EL (cell line): ENCODE measurements at places on chromosomes 11 and 22.

GRCh38 chr11:24543771-24544170, 46.9 kb downstream of the LUZP2 start:
- DNase-seq = no peak

GRCh38 chr11:35015621-35016387, 99.4 kb downstream of the PDHX start:
- DNase-seq = no peak

- DNase-seq = peak; percentile 91
These were observed 32.1 kb downstream of the A4GALT start for GRCh38 chr22:42688241-42689211.

DNA sequence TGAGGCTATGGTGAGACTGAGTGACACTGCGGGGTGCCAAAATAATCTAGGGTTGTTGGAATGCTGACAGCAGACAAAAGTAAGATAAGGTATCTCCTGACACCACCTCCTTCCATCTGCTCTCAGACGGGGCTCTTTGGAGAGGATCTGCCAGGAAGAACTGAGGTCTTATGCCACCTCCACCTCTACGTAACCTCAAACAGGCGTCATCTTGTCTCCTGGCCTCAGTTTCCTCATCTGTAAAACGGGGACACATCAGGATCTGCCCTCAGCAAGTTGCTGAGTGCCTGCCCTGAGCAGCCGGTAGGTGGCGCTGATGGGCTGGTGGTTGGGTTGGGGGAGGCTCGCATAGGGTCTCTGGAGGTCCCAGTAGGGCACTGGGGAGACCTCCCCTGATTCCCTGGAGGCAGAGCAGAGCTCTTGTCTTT, 1.7 kb upstream of the MYEOV start:
- DNase-seq = no peak

DNA sequence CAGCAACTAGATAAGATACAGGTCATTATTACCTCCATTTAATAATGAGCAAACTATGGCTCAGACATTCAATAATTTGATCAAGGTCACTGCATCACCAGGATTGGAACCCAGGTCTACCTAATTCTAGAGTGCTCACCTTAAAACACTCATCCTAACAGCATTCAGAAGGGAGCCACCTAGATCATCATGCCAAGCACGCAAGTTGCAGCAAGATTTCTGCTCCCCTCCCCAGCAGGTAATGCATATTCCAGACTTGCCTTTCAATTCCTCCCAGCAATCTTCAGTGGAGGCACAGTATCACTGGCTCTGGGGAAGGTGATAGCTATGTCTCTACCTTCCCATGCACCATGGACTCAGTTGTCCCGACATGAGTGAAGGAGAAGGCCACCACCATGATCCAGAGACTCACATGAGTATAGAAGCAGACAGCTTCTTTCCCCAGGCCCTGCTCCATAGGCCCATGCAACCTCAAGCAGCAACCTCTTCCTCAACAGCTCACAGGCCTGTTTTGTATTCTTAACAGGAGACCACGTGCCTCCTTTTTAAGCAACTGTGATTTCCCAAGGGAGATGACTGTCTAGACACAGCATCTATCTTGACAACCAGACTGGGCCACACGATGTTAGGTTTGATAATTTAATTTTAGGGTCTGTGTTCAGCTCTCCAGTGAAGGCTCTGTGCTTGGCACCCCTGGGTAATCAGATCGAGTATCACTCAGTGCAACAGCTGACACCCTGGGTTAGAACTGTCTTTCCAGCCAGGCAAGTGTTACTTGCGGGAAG, 36.4 kb downstream of the RAB30 start:
- DNase-seq = no peak

- DNase-seq = no peak
These were observed 3.1 kb downstream of the SULT4A1 start for GRCh38 chr22:43859176-43859575.

GRCh38 chr22:48669226-48669625, 1158.4 kb downstream of the BRD1 start:
- no peak for DNase-seq

DNA sequence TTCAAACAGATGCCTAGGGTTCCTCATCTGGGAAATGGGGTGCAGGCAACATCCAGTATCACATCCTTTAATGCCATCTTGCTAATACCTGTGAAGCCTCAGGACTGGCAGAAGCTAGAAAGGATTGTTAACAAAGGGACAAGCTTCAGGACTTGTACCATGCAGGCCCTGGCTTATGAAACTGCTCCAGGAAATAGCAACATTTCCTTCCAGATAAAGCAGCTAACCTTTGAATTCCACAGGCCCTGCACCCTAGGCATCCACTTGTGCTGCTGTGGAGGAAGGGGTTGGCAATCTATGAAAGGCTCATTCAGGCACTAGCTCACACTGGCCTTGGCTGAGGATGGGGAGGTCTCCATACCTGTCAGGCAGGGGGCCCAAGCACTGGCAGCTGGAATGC, 87.2 kb downstream of the BTBD10 start:
- DNase-seq = no peak

DNA sequence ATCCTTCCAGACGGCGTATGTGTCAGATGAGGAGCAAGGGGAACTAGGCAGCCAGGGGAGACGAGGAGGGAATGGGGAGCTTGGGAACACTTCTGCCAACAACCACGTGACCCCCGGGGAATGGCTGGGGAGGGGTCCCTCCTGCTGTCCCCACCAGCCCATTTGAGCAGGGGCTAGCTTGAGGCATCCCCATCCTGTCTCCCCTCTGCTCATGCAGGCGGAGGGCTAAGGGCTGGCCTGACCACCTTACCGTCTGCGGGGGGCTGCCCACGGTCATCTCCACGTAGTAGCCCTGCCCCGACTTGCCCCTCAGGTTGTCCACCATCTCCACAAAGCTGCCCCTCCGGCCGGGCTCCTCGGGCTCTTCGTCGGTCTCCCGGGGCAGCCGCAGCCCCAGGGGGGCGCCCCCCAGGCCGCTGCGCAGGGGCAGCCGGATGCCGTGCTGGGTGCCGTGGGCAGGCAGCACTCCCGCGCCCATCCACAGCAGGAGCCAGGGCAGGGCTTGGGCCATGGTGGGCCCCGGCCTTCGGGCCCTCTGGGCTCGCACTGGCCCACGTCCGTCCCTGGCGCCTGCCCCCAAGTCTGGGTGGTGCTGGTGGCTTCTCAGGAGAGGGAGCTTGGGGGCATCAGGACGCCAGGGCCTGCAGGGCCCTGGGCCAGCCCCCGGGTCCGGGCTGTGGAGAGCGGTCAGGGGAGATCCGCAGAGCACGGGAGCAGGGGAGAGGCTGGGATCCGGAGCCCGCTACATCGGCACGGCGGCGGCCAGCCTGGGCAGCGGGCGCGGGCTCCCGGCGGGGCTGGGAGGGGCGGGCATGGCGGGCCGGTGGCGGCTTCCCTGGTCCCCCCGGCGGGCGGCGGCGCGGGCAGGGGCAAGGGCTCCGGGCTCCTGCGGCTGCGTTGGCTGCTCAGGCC, 515 bp downstream of the BACE1 start:
- DNase-seq = peak; percentile 21

DNA sequence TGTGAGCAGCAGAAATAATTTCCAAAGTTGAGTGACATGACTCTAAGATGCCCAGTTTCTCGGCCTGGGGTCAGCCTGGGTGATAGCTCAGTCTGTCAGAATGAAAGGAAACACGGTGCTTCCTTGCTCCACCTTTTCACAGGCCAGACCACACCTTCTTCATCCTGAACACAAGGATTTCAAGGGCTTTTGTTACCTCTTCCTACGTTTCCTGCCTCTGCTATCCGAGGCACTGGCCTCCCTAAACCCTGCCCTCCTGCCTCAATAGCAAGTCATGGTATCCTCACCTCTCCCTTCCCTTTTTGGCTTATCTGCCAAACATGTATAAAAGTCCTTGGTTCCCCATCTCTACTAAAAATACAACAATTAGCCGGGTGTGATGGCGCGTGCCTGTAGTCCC, 1.7 kb upstream of the OR51E1 start:
- DNase-seq = no peak

DNA sequence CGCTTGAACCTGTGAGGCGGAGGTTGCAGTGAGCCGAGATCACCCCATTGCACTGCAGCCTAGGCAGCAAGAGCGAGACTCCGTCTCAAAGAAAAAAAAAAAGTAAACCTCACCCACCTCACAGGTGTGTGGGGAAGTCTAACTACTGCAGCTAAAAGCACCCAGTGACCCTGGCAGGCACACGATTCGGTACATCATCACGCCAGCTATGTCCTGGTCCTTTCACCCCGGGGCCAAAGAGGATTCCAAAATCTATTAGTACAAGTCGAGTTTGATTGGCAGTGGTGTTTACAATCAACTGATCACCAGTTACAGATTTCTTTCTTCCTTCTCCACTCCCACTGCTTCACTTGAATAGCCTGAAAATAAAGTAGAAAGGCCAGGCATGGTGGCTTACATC, 6.3 kb downstream of the TST start:
- no peak for DNase-seq

DNA sequence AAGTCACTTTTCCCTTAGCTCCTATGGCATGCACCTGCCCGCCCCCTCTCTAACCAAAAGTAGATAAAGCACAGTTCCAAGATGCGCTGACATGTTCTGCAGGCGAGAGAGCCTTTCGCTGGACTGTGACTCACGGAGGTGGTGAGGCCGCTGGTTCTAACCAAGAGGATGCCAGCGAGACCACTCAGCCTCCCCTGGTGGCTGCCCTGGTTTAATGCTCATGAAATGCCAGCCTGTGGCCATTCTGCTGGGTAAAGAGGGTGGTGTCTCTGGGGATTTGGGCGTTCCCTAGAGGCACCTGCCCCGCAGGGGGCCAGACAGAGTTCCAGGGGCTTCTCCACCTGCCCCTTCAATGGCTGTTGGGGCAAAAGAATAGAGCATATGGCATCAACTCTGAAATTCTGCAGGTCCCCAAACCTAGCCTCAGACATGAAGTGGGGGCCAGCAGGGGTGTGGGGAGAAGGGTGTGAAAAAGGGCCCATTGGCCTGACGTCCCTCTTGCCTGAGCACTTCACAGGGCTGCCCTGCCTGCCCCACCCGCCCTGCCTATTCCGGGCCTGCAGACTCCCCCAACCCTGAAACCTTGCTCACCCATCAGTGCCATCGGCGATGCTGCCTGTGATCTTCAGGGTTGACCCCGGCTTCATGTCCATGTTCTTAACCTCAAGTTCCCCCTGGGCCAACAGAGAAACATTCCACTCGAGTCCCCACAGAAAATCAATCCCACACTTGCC, 8.5 kb downstream of the LGALS2 start:
- DNase-seq = peak; percentile 54

GRCh38 chr11:65301491-65302329, 13.0 kb upstream of the CDC42EP2 start:
- no peak for DNase-seq

DNA sequence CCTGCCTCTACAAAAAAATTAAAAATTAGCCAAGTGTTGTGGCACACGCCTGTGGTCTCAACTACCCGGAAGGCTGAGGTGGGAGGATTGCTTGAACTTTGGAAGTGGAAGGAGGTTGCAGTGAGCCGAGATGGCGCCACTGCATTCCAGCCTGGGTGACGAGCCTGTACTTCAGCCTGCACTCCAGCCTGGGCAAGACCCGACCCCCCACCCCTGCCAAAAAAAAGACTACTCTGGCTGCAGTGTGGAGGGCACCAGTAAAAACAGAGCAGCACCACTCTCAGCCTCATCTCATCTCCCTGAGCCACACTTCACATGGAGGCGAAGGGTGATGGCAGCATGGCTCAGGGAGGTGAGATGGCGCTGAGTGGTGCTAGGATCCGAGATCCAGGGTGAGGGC, 50.3 kb upstream of the THY1 start:
- DNase-seq = no peak

GRCh38 chr11:33868647-33869461, 23.0 kb downstream of the LMO2 start:
- no peak for DNase-seq

- no peak for DNase-seq
These were observed 227.2 kb upstream of the ARHGAP20 start for GRCh38 chr11:110939471-110939870.

DNA sequence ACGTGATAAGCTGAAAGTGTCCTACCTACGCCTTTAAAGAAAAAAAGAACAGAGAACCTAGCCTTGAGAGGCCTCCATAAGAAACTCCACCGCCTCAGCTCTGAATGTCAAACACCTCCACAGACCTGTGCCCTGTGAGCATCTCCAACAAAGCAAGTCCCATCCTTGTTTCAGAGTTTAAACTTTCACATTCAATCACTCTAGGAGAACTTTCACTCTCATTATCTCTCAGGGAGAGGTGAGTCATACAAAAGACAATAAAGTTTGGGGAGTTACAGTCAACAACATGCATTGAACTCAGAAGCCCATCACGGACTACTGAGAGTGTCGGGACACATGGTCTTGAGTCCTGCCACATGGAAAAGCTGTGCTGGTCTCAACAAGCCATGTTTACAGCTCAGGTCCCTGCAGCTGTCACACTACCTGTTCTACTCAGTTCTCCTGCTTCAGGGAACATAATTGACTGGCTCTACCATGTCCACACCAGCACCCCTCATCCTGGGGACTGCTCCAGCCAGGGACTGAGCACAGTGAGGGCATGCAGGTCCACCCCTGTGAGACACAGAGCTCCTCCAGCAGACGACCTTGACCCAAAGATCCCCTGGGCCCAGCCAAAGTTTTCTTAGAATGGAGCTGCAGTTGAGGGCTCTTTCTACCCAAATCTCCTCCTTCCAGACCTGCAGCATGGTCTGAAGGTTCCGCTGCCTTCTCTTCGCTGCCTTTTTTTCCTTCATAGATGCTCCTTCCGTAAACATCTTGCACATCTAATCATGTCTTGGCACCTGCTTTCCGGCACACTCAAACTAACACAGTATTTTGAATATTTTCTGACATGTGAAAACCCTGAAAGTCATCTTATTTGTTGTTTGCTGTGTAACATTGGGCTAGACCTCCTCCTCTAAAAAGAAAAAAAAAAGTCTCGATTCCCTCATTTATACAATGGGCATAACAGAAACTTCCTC, 114.9 kb downstream of the ETS1 start:
- DNase-seq = peak; percentile 73

DNA sequence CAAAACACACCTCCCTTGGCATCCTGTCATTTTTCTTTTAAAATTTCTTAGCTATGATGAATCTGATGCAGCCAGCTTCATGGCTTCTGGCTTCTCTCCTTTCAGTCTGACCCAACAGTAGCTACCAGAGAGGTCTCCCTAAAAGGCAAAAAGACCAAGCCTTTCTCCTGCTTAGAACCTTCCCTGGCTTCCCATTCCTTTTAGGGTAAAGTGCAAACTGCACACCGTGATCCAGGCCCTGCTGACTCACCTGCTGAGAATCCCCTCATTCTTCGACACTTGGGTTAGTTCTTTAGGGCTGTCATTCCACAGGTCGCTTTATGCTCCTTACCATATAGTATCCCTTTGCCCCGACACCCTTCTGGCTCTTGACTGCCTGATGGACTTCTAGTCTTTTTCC, 362.4 kb downstream of the MIAT start:
- no peak for DNase-seq

DNA sequence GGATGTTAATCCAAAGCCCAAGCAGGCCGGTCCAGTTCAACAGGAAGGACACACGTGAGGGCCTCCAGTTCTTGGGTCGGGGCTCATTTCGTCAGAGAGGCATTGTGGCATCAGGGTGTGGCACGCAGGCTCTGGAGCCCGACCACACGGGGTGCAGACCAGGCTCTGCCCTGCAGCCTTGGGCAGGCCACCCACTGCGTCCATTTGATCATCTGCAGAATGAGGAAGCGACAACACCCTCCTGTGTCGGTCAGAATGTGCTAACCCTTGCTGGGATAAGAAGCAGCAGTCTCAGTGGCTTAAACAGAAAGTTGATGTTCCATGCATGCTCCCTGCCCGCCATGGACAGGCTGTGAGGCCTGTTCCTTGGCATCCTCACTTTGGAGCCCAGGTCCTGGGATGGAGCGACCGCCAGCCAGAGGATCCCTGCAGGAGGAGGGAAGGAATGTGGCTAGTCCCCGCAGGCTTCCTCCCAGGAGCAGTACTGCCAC, 10.8 kb downstream of the RIBC2 start:
- DNase-seq = no peak
